ENCODE measurements at places on chromosomes 4 and X.

GRCh38 chrX:140713174-140713539 is 3.6 kb downstream of the LINC00632 start:
- no peak for DNase-seq

- DNase-seq = no peak
Measured at GRCh38 chr4:53563824-53564223, 27.5 kb downstream of the LNX1 start.

- no peak for DNase-seq
Measured at GRCh38 chr4:165866019-165866650, 6.9 kb upstream of the TLL1 start.

DNA sequence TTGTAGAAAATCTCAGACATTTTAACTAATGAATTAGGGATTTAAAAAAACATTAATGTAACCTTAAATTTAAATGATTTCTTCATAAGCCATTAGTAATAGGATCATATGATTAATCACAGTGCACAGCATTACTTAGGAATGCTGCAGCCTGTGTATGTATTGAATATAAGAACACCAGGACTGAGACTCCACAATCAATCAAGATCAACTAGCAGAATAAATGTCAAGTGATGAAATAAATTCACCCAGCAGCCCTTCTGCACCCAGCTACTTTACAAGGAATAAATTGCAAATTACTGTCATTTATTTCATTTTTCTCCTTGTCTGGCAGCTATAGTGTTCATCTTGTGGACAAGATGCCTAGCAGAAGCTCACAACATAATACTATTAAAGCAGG is 46.5 kb downstream of the NEIL3 start:
- DNase-seq = no peak

- no peak for DNase-seq
Measured at GRCh38 chr4:834368-835147, 8.6 kb upstream of the CPLX1 start.

GRCh38 chrX:96798982-96799381 is 84.7 kb upstream of the RPA4 start:
- no peak for DNase-seq

- no peak for DNase-seq
Measured at GRCh38 chr4:178970433-178971140, 1528.3 kb upstream of the AGA start.

DNA sequence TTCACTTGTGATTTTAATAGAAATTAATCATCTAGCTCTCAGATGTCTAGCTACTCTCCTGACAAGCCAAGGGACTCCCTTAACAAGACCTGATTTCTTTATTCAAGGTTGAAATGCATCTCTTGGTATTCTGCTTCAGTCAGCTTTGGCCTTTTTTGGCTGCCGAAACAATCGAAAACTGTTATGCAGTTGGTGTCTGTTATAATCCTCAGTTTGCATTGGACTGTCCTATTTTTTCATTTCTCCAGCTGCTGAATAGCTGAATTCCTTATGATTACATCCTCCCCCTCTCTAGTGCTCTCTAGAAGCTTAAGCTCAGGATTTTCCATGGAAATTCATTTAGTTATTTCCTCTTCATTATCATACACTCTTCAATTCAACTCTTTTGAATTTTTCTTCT is 177.2 kb downstream of the TRIML1 start:
- DNase-seq = no peak

DNA sequence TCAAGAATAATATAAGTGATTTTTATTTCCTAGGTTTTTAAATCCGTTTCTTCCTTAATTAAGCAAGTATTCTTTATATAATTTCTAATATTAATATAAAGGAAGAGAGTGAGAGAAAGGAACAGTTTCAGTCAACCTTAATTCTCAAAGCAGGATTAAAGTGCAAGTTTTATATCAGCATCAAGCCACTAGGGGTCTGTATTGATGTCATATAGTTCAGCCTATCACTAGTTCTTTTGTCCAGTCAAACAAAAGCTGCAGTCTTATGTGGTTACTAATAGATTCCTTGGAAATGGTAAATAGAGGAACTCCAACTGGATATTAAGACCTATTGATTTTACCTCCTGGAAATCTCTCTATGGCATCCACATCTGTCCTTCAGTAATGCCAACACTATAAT is 82.0 kb downstream of the NAP1L3 start:
- no peak for DNase-seq

Measured in effector CD4-positive, alpha-beta T cell (primary cell).